ENCODE measurements at places on chromosomes 16 and 17. TPM values are rescaled to one million over a fixed set of nuclear protein-coding genes. Genes with fewer than 3 reads are reported as not detected.

CSH1 gene
- not detected for total RNA-seq

LPCAT2 gene
- total RNA-seq = 12.7 TPM

NFE2L1 gene
- total RNA-seq = 90.0 TPM

TBC1D3K gene
- under 0.01 TPM for total RNA-seq

MPP2 gene
- 2.0 TPM for total RNA-seq

RUNDC3A gene
- 0.43 TPM for total RNA-seq

TCAP gene
- 0.37 TPM for total RNA-seq

ESRP2 gene
- 0.09 TPM for total RNA-seq

TSPAN10 gene
- 2.1 TPM for total RNA-seq

VWA3A gene
- not detected for total RNA-seq

CD300H gene
- total RNA-seq = not detected

SPNS2 gene
- 3.7 TPM for total RNA-seq

CCDC154 gene
- total RNA-seq = 0.14 TPM

DUS1L gene
- 57.0 TPM for total RNA-seq

SCGB1C2 gene
- total RNA-seq = not detected

CDH1 gene
- total RNA-seq = 0.09 TPM

TMEM220 gene
- 2.4 TPM for total RNA-seq

KCNAB3 gene
- total RNA-seq = 0.18 TPM

NIP7 gene
- 16.4 TPM for total RNA-seq

CFAP97D1 gene
- under 0.01 TPM for total RNA-seq

ATP2A3 gene
- 2.6 TPM for total RNA-seq

ITGA2B gene
- 0.28 TPM for total RNA-seq

C17orf50 gene
- not detected for total RNA-seq

ZNF771 gene
- 10.5 TPM for total RNA-seq
